SK-N-DZ (cell line): ENCODE measurements at places on chromosomes 4 and X.

GRCh38 chr4:7876201-7876875 lies 63.3 kb downstream of the AFAP1 start:
- peak; percentile 39 for DNase-seq

GRCh38 chrX:41695426-41695825 lies 6.7 kb downstream of the GPR34 start:
- DNase-seq = no peak

DNA sequence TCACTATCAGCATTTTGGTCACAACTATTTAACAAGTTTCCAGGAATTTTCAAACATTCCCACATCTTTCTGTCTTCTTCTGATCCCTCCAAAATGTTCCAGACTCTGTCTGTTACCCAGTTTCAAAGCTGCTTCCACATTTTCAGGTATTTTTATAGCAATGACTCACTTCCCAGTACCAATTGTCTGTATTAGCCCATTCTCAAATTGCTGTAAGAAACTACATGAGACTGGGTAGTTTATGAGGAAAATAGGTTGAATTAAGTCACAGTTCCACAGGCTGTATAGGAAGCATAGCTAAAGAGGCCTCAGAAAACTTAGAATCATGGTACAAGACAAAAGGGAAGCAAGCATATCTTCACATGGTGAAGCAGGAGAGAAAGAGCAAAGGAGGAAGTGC lies 475.0 kb upstream of the PCDH7 start:
- DNase-seq = no peak

DNA sequence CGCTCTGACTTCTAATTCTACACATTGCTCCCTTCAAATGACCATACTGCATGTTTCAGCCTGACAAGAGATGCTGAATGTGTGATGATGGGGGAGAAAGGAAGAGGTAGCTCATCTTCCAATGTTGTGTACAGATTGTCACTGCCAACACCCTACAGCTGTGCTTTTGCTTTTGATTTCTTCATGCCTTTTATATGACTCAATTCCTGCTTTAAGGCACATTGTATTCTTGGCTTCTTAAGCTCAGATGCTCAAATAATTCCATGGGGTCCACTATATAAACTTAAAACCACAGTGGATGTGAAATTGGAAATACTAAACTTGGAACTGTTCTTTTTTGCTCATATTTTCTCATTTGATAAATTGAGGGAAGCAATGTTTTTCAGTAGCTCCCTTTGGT lies 183.2 kb upstream of the WDFY3 start:
- no peak for DNase-seq

GRCh38 chr4:42357325-42357724 lies 40.0 kb upstream of the SHISA3 start:
- DNase-seq = no peak

DNA sequence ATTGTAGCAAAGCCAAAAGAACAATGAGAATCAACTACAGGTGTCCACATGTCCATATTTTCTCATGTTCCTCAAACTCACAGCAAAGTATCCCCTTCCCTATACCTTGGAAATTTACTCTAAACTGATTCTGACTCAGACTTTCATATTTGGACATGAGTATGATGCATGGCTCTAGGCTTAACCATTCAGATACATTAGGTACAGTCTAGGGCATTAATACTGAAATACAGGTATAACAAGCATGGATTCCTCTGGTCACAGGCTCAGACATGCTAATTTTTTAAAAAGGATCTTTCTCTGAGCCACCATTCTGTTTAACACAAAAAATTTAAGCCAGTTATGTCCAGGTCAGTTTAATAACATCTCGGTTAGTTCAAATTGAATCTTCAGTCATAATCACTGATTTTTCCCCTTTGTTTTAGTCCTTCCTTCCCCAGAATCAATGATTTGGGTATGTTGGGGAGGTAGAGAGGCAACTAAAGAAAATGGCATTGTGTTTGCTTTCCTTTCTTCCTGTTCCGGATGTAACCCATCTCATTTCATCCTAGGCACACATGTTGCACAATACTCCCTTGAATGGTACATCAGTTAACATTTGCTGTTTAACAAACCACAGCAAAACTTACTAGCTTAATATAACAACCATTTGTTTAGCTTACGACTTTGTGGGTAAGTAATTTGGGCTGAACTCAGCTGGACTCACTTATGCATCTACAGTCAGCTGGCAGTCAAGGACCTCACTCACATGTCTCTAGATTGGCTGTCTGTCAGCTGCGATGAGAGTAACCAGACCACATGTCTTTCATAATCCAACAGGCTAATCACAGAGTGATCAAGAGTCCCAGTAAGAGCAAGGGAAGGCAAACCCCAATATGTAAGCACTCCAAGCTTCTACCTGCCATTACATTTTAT lies 75.3 kb upstream of the GRIA3 start:
- DNase-seq = peak; percentile 2

DNA sequence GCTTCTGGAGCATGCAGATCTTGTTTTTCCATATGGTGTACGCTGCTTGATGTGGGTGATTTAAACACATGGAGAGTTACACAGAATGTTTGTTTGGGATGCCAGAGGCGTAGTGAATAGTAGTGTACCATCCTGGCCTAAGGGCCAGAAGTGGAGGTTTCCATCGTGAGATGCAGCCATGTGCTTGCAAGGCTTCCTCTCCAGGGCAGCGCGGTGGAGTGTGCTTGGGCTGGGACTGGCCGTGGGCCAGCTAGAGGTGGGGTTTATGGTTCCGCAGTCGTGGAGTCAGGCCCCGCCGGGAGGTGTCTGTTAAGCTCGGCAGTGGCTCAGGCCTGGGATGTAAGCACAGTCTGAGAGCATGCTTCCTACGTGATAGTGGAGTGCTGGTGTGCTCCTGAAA lies 14.0 kb downstream of the STOX2 start:
- no peak for DNase-seq

- no peak for DNase-seq
Observed at GRCh38 chrX:11119313-11119943, 8.3 kb downstream of the HCCS start.

GRCh38 chr4:84753321-84753972 lies 170.5 kb downstream of the CDS1 start:
- no peak for DNase-seq

GRCh38 chr4:17589355-17589754 lies 12.4 kb downstream of the LAP3 start:
- DNase-seq = no peak

DNA sequence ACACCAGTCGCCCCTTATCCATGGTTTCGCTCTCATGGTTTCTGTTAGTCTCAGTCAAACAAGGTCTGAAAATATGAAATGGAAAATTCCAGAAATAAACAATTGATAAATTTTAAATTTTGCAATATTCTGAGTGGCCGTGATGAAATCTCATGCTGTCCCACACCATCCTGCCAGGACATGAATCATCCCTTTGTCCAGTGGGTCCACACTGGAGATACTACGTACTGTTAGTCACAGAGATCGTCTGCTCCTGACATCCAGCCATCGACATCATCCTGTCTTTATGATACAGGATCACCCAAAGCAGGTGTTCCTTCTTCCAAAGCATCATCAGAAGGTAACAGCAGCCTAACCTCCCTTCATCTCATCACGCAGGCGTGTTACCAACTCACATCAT lies 76.5 kb upstream of the MSX1 start:
- DNase-seq = no peak

DNA sequence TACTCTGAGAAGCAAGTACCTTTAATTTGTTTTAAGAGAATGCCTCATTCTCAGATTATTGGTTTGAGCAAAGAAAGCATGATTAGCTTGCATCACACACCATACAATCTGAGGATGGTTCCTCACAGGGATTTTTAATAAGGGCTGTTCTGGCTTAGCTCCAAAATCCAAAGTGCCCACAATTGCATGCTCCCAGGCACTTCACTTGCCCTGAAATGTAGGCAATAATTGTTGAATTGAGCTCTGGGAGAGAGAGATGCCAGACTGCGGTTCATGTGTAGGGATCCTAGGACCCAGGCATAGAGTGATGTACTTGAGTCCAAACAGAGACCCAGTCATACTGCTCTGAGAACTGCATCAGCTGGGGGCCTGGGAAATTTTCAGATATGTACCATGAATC lies 358.4 kb upstream of the CXorf51B start:
- DNase-seq = no peak

DNA sequence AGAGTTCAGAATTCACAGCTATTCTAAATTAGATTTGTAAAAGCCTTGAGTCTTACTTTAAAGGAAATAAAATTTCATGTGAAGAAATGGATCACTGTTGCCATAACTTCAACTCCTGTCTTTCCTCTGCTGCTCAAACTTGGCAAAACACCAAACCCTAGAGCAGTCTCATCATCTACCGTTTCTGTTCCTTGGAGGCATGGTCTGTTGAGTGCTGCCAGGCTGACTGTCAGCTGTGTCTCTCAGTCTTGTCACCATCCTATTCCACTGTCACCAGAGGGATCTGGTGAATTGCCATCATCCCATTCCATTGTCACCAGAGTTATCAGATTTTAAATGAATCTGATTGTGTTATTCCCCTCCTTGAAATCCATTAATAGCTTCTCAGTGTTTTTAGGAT lies 55.6 kb downstream of the STIM2 start:
- no peak for DNase-seq

DNA sequence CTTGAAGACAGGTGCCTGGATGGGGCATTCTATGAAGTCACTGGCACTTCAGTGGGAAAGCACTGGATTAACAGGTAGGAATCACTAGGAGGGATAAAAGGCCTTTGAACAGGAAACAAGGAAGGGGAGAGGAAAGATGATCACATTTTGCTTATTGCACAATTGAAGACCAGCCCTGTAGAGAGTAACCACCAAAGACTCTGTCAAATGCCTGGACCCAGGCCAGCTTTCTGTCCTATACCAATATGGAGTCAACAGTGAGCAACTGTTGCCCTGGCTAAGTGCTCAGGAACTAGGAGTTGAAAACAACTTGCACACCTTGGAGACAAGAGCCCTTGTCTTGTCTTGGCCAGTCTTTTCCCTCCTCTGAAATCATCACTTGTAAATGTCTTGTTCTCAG lies 14.1 kb upstream of the RTL3 start:
- DNase-seq = no peak

DNA sequence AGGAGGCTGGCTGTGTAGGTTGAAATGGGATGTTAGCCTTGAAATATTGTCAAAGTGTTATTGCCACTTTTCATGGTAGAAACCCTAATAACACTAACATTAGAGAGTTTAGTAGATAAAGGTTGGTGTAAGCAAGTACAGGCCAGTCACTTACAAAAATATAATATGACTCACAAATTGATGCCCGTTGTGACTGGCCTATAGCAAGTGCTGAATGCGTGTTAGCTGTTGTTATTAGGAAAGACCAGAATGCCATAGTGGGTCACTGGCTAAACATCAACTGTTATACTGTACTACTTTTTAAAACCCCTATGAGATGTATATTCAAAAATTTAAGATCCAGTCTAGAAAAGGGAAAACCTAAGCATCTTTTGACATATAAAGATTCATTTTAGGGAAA lies 20.4 kb upstream of the GDPD2 start:
- DNase-seq = no peak

DNA sequence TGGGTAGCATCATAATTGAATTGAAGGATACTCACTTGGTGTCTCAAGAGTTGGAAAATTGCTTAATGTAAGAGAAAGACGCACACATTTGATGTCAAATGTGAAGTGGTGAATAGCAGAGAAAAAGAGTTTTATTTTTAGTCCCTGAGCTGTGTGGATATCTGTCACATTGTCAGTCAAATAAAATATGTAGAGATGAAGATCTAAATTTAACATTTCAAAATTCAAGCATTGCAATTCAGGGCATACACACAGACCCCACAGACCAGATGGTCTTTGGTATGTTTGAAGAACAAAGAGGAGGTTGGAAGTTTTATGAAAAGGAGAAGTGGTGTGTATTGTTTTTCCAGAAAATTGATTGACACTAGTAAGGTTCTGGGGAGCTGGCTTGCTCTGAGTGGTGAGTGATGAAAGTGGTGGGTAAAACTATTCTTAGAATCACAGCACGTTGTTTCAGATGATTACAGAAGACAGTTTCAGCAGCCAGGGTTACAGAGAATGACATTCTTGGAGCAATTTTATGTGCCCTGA lies 44.9 kb upstream of the BBS12 start:
- DNase-seq = no peak

DNA sequence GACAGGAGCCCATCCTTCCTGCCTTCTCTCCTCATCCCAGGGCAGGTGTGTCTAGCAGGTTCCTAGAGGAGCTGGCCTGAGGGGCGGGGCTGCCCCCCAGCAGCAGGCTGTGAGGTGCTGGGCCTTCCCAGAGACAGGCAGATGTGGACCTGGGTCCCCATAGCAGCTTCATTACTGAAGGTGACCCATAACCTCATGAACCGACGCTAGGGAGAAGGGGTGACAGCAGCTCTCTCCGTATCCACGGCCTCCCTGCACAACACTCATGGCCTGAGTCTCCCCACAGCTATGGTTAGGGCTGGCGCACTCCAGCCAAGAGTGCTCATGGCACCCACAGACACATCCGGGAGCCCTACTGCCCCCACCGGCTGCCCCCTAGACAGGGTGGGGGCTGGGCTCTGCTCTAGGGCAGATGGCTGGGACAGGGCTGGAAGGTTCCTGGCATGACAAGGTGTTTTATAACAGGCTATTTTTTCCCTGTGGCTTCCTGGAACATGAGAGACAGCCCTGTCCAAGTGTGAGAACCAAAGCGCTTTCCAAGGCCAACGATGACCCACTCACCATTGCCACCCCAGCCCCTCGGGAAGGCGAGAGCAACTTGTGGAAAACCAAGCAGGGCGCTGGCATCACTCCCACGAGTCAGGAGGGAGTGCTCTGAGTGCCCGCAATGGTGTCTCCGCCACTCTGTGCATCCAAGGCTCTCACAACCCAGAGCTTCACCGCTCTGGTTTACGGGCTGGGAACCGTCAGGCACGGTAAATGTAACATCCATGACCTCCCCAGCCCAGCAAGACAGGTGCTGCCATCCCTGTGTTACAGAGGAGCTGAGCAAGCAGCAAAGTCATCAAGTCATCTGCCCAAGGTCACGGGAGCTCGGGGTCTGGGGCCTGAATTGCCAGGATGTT lies 59.8 kb downstream of the ACOX3 start:
- no peak for DNase-seq

DNA sequence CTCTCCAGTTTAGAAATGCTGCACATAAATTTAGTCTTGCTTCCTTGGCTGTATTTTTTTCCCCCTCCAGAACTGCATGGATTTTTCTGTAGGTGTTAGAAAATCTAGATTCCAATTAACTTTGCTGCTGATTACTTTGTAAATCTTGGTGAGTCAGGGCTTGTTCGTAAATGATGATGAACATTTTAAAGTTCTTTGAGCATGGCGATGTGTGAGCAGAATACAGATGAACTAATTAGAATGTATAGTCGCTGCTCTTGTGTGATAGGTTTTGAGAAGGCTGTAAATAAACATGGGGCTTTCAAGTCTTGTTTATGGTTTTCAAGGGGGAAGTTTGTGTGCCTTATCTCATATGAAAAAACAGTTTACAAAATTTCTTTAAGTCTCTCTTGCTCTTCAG lies 23.3 kb downstream of the LIMCH1 start:
- no peak for DNase-seq
